ENCODE measurements at places on chromosomes 7 and 10.

- DNase-seq, result peak; percentile 91
These were observed 166.8 kb upstream of the ASAH2 start for GRCh38 chr10:50417886-50418830.

DNA sequence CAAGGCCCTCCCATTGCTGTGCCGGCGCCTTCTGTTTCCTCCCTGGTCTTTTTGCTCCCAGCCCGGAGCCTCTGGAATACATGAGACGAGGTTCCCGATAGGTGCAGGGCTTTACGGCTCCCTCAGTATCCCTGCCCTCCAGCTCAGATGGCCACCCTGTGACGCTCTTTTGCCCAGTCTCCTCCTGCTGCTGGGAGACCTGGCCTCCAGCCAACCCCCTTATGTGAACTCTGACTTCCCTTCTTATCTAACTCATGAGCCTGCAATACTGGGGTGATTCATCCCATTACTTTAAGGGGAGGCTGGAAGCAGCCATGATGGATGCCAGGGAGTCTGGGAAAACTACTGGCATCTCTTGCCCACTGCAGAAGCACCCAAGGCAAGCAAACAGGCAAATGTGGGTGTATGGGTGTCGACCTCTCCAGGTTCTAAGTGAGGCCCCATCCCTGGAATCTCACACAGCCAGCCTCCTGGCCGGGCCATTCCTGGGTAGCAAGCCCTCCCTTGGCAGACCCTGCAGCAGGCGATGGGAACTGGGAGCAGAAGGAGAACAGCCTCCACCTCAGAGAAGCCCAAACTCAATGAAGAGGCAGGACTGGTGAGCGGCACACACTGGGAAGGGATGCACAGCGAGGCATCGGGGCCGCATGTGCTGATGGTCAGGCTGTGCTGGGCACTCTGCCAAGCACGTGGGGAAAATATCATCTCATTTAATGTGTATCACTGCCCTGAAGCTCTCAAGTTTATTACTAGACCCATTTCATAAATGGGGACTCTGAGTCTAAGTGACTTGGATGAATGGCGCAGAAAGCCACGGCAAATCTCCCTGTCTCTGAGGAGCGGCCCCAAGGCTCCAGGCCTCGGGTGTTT, 97.5 kb downstream of the FAM53B start:
- peak; percentile 90 for DNase-seq

DNA sequence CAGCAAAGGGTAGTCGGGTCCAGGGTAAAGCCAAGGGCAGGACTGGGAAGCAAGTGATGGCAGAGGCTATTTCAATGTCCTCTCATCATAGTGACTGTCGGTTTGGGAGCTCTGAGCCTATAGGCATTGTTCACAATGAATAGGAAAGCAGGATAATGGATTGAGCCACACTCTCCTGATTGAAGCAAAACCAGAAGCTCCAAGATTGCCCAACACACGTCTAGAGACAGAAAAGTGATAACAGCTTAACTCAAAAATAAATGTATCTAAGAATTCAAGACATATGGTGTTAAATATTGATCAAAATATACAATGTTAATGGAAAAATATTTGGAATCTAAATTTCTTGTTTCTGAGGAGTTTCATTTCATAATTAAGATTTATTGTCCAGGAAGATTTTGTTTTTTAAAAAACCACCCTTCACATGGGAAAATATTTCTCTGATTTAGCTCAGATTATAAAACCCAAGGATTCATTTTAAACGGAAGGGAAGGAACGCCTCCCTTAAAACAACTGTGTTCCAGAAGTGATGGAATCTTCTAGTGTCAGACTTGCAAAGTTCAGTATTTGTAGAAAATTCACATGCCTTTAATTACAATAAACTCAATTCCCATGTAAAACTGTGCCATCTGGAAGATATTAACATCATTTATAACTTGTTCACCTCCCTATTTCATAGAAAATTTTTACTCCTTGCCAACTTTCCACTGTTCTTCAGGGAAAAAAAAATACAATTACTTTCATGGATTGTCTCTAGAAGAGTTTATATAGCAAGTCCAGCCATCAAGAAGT, 54.5 kb downstream of the NRP1 start:
- peak; percentile 71 for DNase-seq

GRCh38 chr7:46934198-46934825, 647.6 kb downstream of the TNS3 start:
- DNase-seq, result peak; percentile 76

- peak; percentile 55 for DNase-seq
These were observed at the start of gene BCAP29 for GRCh38 chr7:107579885-107580715. BCAP29 (plus strand) TSS chr7:107580246; CDS start chr7:107580773, 527 bp downstream.

- no peak for DNase-seq
These were observed 1139.7 kb upstream of the CELF2 start for GRCh38 chr10:9877978-9878377.

DNA sequence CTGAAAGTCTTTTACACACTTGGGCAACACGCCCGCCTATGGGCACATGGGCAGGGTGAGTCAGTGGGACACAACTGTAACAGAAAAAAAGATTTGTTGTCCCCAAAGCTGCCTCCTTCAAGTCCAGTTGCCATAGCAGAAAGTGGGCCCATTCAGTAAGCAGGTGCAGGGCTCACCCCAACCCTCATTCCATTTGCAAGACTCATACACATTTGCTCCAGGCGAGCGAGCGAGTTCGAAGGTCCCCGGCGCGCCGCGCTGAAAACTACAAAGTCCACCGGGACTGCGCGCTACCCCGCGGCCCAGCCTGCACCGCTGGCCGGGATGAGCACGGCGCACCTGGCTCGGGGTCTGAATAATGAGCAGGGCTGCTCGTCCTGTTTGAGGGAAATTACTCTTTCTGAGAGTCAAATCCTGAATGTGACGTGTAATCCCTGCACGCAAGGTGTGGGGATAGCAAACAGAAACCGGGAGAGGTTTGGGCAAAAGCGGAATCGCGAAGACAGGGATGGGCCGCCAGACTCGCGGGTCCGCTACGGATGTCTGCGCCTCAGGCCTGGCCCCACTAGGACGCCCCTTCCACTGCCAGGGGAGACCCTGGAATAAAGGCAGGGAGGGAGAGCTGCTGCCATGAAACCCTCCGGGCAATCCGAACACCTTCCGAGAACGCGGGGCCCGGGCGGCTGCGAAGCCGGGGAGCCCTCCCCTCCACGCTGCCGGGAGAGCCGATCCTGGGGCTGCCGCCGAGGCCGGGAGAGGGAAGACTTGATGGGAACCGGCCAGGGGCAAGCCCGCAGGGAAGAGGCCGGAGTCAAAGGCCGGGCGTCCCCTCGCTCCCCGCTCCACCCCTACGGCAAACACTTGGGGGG, 982 bp downstream of the COBL start:
- DNase-seq, result peak; percentile 15

DNA sequence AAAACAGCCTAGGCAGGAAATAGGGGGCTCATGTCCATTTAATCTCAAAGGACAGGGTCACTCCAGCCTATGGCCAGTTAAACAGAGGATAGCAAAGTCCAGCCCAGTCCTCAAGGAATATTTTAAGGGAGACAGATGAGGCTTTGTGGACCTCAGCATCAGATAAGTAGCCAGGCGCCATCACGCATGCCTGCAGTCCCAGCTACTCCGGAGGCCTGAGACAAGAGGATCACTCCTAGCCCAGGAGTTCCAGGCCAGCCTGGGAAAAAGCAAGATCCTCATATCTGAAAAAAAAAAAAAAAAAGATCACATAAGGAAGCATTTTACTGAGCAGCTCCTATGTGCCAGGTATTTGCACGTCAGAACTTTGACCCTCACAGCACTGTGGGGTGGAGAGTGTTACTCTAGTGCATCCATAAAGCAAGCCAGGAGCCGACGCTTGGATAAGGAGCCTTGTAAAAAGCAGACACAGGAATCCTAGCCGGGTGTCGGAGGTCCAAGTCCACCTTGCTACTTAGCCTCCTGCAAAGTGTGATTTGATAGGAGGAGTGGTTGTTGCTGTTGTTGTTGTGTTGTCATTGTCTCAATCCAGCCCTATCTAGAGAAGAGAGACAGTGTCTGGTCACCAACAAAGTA, 61.8 kb upstream of the DOCK1 start:
- DNase-seq, result no peak

- DNase-seq, result no peak
These were observed 570.7 kb downstream of the REEP3 start for GRCh38 chr10:64091897-64092296.

DNA sequence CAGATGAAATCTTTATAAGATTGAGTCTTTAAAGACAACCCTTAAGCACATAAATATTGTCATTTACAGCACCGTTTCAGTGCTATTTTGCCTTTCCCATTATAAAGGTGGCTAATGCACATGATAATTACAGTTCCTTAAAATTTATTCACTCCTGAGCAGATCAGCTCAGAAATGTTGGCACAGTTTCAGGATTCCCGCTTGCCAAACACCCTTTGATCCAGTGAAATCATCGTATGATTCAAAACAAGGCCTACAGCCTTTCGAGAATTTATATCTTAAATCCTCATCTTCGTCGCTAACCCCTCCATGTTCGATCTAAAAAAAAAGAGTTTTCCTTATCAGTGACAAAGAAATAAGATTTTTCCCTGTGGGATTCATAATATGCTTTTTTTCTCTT, 14.1 kb upstream of the SOSTDC1 start:
- DNase-seq, result peak; percentile 23

GRCh38 chr7:28787106-28787505, 171.0 kb downstream of the TRIL start:
- no peak for DNase-seq

- no peak for DNase-seq
These were observed 133.2 kb downstream of the GRM8 start for GRCh38 chr7:127119517-127119916.

DNA sequence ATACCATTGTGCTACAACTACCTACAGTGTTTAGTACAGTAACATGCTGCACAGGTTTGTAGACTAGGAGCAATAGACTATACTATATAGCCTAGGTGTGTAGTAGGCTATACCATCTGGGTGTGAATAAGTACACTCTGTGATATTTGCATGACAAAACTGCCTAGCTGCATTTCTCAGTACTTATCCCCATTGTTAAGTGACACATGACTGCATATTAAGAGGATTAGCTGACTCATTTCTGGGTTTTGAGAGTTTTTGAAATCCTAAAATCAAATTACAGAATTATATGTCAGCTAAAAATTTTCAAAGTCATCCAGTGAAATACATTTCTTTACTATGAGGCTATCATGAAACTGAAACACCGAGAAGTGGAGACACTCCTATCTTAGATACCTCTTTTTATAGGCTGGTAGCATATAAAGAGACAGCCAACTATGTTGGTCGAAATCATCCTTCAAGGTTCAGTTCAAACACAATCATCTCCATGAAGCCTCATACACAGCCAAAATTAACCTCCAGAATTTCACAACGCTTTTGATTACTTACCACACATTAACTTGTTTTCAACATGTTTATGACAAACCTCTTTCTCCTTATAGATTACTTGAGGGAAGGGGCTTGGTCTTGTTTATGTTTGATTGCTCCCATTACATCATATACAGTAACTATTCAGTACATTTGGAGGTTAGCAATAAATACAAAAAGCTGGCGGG, 89.8 kb upstream of the ANK3 start:
- DNase-seq, result peak; percentile 31

DNA sequence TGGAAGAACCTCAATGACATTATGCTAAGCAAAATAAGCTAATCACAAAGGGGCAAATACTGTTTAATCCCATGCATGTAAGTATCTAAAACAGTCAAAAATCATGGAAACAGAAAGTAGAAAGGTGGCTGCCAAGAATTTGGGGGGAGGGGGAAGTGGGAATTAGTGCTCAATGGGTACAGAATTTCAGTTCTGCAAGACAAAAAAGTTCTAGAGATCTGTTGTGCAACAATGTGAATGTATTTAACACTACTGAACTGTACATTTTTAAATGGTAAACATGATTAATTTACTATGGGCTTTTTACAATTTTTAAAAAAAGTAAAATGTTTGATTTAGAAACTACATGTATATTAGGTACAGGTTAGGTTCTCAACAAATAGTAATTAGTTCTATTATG, 11.9 kb downstream of the EZH2 start:
- no peak for DNase-seq

DNA sequence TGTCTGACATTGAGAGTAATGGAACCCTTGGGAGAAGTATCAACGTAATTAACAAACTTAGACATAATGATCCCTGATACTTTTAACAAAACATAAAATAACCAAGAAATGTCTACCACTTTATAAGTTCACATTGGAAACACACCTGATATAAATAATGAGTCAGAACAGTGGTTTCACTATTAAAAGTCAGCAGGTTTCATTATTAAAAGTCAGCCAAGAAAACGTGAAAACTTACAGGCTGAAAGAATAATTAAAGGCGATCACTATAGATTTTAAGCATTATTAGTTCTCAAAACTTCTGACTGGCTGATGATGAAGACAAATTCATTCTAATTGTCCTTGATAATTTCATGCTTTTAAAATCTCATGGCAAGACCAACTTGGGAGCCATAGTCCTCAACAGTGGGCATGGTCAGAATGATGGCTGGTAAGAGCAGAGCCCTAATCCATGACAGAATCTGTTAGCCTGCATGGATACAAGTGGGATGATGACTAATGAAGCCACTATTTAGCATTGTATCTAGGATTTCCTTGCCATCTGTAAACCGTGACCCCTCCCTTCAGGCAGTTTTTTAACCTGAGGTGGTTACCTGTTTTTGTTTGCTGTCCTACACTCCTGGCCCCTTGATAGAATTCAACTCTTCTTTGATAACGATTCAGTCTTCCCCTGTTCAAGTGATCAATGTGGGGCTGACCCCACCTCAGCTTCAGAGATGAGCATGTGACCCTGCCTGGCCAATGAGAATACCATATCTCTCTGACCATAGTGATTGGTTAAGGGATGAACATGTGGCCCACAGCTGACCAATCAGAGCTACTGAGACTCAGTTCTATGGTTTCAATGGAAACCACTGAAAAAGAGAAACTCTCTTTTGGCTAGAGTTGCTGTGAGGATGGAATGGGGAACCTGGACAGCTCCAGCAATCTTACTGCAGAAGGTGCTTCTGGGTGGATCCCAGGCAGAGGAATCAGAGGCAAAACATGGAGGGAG, 151.0 kb downstream of the PLPP4 start:
- peak; percentile 24 for DNase-seq

DNA sequence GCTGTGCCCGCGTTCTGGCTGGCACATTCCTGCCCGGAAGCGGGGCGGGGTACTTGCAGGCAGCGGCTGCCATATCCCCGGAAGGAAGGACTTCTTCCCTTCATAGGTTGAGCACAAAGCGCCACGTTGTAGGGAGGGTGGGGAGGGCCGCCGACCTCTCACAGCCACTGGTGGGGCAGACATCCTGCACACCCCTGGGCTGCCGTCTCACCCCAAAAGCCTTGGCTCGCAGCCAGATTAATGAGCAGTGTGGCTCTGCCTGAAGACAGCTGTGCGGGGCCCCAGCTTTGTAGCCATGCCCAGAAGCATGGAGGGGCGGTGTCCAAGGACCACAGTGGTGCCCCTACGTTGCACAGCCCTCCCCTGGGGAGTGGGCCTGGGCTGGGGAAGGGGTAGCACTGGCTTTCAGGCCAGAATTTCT, 54.3 kb upstream of the DPYSL4 start:
- DNase-seq, result no peak
